ENCODE measurements at places on chromosomes 7 and 10.

- DNase-seq, result no peak
Observed at GRCh38 chr7:77823787-77824186, 25.2 kb downstream of the PHTF2 start.

GRCh38 chr7:36203071-36203790 lies 50.2 kb downstream of the EEPD1 start:
- no peak for DNase-seq

DNA sequence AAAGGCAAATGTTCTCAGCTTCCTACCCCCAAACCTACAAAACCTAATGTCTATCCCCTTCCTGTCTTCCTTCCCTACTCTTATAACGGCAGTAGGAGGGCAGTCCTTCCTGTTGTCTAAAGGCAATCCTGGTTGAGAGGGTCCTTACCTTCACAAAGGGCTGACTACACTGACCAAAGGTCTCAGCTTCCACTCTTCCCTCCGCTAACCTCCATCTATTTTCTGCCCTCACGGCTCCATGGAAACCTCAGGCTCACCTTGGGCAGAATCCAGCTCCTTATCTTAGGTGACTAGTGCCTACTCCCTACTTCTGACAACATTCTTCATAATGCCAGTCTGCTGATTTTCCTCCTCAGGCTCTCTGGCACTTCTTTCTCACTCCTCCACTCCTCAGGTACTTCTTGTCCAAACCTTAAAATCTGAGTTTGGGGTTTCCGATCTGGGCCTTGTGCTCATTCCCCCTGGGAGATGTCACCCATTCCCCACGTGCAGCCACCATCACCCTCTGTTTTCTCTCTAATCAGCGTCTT lies 542 bp downstream of the FBXL13 start:
- DNase-seq, result no peak

GRCh38 chr7:39022796-39023195 lies 45.1 kb downstream of the POU6F2 start:
- DNase-seq, result no peak

DNA sequence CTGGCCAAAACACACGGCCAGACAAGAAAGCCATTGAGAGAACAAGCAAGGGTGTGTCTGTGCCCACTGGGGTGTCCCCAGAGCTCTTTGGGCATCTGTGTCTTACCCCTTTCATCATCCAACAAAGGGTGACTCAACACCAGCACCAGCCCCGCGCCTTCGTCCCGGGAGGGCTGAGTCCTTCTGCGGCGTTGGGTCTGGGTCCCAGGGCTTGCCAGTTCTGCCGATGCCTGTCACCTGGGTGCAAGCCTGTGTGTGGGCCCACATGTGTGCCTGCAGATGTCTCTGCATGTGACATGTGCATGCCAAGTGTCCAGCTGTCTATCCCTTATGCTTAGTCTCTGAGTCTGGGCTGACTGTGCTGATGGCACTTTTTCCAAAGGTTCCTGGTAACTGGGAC lies 24.4 kb upstream of the ELN start:
- no peak for DNase-seq

DNA sequence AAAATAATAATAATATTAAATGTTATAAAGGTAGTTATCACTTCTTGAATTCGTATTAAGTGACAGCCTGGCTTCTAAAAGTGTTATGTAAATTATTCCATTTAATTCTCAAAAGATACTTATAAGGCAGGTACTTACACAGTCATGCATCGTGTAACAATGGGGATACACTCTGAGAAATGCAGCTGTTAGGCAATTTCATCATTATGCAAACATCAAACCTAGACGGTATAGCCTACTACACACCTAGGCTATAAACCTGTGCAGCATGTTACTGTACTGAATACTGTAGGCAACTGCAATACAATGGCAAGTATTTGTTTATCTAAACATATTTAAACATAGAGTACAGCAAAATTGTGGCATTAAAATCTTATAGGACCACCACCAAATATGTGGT lies 1.5 kb downstream of the IFIT1 start:
- DNase-seq, result no peak
